ENCODE measurements at places on chromosomes 1 and 21. TPM values are rescaled to one million over a fixed set of nuclear protein-coding genes. Genes with fewer than 3 reads are reported as not detected.

DNA sequence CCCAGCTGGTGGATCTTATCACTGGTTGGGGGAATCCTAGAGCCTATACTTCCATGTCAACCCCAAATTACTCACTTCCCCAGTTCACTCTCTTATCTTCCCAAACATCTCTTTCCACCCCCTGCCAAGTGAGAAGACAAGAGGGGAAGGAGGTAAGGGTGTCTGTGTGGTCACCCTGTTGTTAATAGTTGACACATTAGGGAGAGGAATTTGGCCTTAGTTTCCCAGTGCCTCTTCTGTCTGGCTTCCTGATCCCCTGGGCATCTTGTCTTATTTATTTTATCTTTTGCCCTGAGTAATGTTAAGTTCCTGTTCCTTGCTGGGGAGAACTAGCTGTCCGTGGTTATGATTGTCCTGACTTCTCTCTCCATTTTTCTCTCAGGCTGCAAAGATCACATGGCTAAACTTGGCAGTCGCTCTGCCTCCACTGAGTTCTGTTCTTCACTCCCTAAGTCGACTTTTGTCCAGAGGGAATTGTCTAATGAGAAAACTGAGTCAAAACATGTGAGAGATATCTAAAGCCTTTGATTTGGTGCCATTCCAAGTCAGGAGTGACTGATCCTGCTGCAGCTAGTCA is 157.1 kb upstream of the SYT6 start:
- DNase-seq: no peak

DNA sequence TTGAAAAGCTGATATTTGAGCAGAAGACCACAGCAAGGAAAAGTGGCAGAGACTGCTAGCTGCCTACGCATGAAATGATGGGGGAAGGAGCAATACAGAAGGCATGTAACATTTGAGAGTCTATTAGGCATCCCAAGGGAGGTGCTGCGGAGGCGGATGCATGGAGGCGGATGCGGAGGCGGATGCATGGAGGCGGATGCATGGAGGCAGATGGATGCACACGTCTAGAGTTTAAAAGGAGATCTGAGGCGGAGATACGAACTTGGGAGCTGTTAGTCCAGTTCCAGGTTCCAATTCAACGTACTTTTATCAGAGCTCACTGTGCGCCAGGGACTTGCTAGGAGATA is 744 bp upstream of the DDX20 start:
- no peak for DNase-seq

DNA sequence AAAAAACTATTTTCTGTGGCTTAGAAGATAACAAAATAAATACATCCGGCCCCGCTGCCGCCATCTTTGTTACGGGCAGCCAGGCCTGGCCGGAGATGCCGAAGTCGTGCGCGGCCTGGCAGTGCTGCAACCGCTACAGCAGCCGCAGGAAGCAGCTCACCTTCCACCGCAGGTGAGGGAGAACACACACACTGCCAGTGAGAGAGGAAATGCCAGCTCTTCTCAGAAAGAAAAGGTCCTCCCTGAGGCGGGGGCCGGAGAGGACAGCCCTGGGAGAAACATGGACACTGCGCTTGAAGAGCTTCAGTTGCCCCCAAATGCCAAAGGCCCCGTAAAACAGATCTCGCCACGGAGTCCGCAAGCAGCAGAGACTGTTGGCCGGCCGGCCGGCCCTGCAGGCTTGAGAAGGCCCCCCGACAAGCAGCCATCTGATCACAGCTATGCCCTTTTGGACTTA is 323.2 kb downstream of the AMY1C start:
- no peak for DNase-seq

The VWA5B1 gene
- total RNA-seq: not detected

All from mammary epithelial cell (primary cell).